Activated CD4-positive, alpha-beta T cell treated with anti-CD3 and anti-CD28 coated beads for 1 hour (primary cell): ENCODE measurements at places on chromosomes 2 and 18.

GRCh38 chr2:178863856-178864620, 56.8 kb upstream of the TTN start:
- no peak for DNase-seq

DNA sequence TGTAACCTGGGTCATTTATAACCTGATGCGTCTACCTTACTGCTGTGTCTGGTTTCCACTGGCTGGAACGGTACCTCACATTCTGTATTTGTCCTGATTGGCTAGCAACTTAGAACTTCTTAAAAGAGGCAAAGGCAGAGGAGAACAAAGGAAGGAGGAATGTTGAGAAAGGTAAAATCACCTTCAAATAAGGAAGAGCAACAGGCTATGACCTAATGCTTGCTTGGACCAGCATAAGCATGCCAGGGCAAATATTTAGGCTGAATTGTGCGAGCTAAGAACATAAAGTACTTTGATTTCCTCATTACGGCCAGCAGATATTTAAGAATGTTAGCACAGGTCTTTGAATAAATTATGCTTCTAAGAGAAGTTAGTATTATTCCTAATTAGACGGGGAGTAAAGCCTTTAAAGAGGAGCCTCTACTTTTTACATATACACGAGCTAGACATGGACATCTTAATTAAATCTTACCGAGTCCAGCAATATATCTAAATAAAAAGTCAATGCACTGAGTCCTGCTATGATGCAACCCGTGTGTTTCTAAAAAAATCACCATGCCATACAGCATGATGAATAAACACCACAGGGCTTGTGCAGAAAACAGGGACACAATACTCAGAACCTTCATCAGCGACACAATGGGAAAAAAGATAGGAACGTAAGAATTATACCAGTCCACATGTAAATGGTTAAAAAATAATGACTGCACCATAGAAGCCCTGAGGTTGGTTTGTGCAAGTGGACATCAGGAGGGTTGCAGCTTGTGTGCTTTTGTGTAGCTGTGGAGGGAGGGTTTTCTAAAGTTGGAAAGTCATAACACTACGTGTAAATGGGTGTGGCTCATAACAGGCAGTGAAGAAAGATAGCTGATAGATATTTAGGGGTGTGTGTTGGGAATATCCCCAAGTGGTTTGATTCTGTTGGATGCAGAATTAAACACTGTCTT, 14.2 kb downstream of the SEPTIN2 start:
- DNase-seq = no peak

- no peak for DNase-seq
Observed at GRCh38 chr18:21826641-21827302, 86.2 kb downstream of the MIB1 start.

- no peak for DNase-seq
Observed at GRCh38 chr18:2847317-2848246, 776 bp downstream of the EMILIN2 start.

DNA sequence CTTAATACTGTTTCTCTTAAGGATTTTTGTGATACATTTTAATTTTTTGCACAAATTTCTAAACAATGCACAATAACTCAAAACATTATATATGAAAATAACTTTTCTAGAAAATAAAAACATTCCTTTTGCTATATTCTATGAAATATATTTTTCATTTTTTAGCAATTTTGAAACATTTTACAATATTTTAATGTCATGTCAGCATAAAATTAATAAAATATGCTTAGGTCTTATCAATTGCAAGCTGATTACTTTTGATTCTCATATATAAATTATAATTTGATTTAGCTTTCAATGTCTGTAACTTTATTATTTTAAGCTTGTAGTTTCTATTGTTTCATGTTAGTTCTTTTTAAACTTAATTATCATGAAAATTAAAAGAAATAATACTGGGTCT, 898.7 kb downstream of the TMEM182 start:
- DNase-seq = no peak

- no peak for DNase-seq
Observed at GRCh38 chr2:105766300-105766866, 21.7 kb downstream of the NCK2 start.

GRCh38 chr2:220664272-220665107, 907.6 kb downstream of the EPHA4 start:
- DNase-seq = no peak

DNA sequence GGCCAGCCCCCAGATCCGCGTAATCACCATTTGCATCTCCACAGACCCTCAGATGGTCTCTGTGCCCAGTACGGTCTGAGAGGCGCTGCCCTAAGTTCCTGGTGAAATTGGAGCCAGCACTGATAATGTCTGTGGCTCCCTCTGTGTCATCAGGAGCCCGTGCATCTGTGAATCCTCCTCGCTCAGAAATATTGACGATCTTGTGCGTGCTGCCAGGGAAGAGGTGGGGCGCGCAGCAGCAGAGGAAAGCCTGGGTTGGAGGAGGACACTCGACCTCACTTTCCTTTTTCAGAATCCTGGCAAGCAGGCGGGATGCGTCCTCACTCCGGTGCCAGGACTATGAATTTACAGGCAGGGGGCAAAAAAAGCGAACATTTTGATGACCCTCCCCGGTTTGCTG, 686.1 kb upstream of the SALL3 start:
- no peak for DNase-seq

- DNase-seq = no peak
Observed at GRCh38 chr2:47339745-47340541, 63.0 kb upstream of the MSH2 start.

GRCh38 chr2:10842506-10842905, 29.9 kb upstream of the PDIA6 start:
- DNase-seq = no peak

- DNase-seq = no peak
Observed at GRCh38 chr18:67145586-67146292, 370.8 kb downstream of the DSEL start.

DNA sequence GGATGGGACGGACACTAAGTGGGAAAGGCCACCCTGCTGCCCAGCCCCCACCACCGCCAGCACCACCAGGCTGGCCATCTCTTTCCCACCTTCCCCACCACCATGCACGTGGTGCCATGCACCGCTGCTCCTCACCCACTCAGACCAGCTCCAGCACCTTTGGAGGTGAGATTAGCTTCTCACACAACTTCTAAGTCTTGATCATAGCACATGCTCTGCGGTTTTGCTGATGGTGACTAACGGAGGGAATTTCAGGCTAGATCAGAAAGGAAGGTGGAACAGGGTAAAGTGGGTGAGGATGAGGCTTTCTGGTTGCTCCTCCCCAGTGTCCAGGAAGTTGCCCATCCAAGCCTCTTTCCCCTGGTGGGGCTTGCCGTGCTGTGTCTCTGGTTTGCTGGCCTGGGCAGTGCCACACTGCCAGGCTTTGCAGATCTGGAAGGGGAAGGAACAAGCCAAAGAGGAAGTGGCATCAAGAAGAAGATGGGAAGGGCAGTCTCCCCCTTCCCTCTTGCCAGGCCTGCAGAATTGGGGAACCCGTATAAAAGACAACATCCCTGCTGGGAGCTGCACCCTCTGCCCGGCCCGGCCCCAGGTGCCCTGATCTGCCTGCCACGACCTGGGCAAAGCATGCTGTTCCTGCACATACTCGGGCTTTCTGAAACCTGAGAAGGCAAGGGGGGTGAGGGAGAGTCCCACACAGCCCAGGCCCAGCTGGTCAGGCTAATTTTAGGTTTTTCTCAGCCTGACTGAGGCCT, 44.3 kb upstream of the CAB39 start:
- DNase-seq = no peak

DNA sequence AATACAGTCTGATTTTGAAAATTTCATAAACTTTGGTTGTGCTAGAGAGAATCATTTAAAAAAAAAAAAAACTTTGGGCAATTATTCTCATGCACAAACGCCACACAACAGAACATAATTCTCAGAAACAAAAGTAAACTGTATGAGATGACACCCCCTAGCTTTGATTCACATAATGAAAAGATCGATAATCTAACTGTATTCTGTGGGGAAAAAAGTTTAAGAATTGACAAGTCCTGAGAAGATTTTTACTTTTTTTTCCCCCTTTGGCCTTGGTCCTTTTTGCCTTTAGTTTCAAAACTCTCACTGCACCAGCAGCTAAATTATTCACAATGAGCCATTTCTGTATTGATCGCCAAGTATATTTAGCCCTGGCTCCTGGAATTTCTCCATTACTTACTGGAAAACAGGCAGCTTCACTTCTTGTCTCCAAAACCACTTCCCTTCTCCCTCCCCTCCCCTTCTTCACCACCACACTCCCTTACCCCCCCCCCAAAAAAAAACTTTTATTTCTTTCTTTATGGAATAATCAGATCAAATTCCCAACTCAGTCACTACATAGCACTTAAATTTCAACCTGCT, 2.0 kb downstream of the IKZF2 start:
- DNase-seq = no peak

DNA sequence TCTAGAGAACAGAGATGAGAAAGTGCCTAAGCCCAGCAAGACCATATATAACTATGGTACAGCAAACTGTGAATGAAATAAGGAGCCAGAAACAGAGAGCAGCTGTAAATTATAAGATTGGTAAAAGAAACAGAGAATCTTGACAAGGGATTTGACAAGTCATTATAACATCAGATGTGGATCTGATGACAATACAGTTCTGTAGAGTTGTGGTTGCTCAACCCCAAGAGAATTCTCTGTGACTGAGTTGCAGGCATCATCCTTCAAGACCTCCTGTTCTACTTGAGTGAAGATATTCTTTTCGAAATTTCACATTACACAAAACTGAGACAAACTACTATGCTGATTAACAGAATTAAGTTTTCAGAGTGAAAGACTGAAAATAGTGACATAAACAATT, 343.1 kb upstream of the SLC39A10 start:
- DNase-seq = no peak

- DNase-seq = no peak
Observed at GRCh38 chr2:95342556-95343320, 45.6 kb downstream of the KCNIP3 start.

DNA sequence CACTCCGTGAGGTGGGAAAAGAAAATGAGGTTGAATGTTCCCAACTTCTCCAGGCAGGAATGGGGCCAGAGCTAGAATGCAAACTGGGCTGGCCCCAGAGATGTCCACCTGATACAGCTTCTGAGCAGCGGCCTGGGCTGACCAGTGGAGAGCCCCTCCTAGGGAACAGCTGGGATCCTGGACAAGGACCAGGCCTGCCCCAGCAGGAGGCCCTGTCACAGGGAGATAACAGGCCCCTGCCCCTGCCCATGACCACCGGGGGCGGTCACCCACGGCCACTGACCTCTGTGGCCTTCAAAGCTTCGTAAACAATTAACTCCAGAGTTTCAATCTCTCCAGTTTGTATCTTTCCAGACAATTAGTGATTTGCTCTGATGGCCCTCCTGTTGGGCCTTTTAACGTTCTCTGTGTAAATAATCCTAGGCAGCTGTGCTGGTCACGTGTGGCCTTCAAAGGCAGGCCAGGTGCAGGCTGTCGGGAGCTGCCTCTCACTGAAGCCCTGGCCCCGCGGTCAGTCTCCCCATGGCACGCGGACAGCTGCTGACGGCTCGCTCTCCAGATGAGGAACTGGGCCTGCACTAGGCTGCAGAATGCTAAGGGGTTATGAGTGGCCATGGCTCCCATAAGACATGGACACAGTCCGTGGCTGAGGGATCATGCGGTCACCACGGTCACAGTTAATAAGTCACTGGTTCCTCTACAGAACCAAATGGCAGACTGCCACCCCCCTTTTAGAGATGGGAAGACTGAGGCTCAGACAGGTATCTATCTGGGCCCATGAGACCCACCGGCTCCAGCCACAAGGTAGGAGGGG, 9.2 kb downstream of the HS6ST1 start:
- DNase-seq = no peak

- no peak for DNase-seq
Observed at GRCh38 chr2:65393743-65394422, 38.5 kb downstream of the SPRED2 start.

- no peak for DNase-seq
Observed at GRCh38 chr2:103153580-103154284, 391.9 kb downstream of the TMEM182 start.
